M059J (cell line): ENCODE measurements at places on chromosomes 3 and 15.
A peak's percentile ranks its signal among the peaks of the same experiment; 100 is the strongest.

GRCh38 chr3:161423911-161424522, 52.7 kb upstream of the SPTSSB start:
- DNase-seq: peak; percentile 54

- peak; percentile 40 for DNase-seq
Observed at GRCh38 chr3:101861212-101861788, 12.0 kb downstream of the NFKBIZ start.

DNA sequence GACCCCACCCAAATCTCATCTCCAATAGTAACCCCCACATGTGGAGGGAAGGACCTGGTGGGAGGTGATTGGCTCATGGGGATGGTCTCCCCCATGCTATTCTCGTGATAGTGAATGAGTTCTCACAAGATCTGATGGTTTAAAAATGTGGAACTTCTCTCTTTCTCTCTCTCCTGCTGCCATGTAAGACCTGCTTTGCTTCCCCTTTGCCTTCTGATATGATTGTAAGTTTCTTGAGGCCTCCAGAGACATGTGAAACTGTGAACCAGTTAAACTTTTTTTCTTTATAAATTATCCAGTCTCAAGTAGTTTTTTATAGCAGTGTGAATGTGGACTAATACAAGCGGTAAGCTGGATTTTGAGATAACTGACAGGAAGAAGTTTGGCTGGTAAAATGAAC, 60.3 kb upstream of the MBNL1 start:
- DNase-seq: no peak

GRCh38 chr3:159627229-159627628, 361.4 kb upstream of the IL12A start:
- peak; percentile 79 for DNase-seq

DNA sequence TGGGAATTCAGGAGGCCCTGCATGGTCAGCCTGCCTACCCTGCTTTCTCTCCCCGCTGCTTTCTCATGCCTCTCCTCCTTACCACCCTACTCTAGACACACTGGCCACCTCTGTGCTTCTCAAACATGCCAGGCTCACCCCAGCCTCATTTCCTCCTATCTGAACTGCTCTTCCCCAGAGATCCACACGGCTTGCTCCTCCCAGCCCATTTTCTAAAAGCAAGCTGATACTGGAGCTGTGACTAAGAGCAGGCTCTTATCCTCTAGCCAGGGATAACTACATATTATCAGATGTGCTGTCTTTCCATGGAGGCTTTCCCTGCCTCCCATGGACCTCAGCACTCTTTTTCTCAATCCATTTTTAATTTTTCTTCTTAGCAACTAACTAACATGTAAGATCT, 85.9 kb downstream of the BOC start:
- no peak for DNase-seq

DNA sequence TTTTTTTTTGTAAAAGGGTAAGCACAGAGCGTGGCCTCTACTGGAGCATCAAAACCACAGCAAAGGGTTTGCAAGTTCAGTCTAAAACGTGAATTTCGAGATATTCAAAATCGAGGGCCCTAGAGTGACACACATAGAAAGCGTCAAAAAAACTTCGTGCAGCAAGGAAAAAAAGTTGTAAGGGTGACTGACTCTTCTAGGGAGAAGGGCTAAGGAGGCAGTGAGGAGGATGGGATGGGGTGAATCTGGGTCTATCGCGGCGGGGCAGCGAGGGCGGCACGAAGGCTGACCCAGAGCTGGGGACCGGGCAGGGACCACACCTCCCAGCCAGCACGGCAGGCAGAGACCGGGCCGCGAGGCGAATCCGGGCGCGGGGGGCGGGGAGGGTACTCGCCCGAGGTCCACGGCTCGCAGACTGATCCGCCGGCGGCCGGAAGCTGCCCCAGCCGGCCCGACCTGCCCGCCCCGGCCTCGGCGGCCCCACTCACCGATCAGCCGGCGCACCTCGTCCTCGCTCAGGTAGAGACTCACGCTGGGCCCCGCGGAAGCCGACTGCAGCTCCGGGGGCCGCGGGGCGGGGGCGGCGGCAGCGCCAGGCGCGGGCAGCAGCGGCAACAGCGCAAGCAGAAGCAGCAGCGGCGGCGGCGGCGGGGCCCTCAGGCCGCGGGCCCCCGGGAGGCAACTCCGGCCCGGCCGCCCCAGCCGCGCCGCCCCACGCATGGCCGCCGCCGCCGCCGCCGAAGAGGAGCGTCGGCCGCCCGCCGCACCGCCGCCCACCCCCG, 533 bp downstream of the RYK start:
- peak; percentile 71 for DNase-seq

DNA sequence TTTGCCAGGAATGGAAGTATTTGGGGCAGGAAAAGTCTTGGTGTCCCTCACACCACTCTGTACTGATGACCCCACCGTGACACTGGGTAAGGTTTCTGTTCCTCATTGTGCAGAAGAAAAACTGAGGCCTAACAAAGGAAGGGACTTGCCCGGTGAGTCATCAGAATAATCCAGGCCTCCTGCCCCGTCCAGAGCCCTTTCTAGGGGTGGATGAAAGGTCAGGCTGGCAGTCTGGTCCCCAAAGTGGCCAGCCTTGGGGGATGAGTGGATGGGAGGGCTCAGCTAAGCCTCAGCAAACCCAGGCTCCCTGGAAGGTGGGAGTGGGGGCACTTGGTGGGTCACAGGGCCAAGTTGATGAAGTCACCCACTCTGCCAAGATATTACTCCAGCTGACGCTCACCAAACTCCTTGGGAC, 2.3 kb upstream of the DNAH1 start:
- peak; percentile 69 for DNase-seq

DNA sequence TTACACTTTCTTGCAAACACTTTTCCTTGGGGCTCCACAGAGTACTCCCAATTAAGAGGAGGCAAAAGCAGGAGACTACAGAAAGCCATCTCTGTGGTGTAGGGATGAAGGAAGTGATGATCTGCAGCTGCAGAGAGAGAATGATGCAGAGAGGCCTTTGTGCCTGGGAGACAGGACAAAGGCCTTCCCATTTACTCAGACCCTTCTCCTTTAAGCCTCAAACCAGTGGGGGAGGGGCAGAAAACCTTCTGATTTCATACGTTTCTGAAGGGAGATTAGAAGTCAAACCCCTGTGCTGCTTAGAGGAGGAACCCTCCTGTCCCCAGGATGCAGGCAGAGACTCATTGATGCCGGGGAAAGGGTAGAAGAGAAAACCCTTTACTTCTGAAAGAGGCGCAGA, 130.8 kb downstream of the NEO1 start:
- no peak for DNase-seq

- no peak for DNase-seq
Observed at GRCh38 chr3:86104154-86104553, 886.8 kb downstream of the VGLL3 start.

DNA sequence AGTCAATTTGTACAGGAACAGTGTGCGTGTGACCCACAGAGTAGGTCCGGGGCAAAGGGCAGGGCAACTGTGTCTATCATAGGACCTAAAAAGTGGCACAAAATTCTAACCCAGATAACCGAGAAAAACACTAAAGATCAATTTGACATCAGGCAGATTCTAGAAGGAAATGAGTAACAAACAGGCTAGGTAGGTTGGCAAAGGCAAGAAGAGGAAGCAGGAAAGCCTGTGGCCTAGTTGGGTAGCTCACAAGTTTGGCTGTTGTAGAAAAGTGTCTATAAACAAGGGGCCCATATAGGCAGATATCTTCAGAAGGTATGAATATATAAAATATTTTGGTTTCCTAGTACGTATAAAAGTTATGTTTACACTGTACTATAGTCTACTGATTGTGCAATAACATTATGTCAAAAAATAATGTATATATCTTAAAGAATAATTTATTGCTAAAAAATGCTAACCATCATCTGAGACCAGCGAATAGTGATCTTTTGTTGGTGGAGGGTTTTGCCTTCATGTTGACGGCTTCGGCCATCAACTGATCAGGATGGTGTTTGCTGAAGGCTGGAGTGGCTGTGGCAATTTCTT, 13.3 kb upstream of the OR5K1 start:
- DNase-seq: no peak

- DNase-seq: no peak
Observed at GRCh38 chr3:117133066-117133465, 423.5 kb downstream of the TUSC7 start.

GRCh38 chr3:173371848-173372487, 25.6 kb upstream of the NLGN1 start:
- DNase-seq: peak; percentile 53

- peak; percentile 95 for DNase-seq
Observed at GRCh38 chr15:62850791-62851291, 191.7 kb upstream of the TPM1 start.

DNA sequence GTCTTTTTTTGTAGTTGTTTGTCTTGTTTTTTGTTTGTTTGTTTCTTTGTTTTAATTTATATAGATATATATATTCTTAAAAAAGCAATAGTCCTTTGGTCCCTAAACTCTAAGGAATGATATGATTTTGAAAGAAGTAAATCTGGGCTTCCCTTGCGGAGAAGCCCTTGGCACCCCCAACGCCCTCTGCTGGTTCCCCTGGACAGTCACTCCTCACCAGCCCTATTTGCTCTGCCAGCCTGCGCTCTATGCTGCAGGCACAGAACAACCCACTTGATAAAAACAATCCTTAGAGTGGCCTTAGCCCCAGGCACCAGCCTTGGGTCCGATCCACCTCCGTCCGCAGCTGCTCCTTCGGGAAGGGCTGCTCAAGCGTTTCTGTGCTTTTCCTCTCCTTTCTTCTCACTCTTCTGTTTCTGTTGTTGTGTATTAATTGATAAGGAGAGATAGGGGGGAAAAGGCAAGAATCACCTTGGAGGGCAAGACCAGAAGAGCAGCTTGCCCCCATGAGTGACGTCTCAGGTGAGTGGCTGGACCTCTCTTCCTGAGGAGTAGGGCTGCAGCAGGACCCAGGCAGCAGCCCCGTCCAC, 13.7 kb upstream of the PARP6 start:
- DNase-seq: peak; percentile 16

DNA sequence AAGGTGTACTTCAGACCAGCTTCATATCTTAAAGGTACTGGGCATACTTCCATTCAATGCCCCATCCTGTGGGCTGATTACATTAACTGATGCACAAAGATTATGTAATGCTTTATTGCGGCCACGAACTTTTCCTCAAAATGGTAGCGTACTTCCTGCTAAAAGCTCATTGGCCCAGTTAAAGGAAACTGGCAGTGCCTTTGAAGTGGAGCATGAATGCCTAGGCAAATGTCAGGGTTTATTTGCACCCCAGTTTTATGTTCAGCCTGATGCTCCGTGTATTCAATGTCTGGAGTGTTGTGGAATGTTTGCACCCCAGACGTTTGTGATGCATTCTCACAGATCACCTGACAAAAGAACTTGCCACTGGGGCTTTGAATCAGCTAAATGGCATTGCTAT, 3.4 kb downstream of the SKIL start:
- peak; percentile 39 for DNase-seq

DNA sequence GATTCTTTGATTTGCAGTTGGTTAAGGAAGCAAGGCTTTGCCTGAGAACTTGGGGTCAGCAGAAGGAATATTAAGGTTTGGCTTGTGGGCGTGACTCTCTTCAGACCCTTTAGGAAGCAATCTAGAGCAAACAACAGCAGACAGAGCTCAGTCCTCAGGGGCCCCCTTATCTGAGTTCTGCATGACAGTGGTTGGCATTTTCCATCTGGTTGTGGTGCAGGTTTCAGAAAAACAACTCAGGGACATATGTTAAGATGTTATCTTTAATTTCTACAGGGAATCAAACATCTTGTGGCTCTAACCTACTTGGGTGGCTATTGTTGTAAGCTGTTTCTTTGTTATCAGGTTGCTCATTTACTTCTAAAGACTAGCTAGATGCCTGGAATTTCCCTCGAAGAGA, 141.4 kb downstream of the VPS8 start:
- DNase-seq: no peak

DNA sequence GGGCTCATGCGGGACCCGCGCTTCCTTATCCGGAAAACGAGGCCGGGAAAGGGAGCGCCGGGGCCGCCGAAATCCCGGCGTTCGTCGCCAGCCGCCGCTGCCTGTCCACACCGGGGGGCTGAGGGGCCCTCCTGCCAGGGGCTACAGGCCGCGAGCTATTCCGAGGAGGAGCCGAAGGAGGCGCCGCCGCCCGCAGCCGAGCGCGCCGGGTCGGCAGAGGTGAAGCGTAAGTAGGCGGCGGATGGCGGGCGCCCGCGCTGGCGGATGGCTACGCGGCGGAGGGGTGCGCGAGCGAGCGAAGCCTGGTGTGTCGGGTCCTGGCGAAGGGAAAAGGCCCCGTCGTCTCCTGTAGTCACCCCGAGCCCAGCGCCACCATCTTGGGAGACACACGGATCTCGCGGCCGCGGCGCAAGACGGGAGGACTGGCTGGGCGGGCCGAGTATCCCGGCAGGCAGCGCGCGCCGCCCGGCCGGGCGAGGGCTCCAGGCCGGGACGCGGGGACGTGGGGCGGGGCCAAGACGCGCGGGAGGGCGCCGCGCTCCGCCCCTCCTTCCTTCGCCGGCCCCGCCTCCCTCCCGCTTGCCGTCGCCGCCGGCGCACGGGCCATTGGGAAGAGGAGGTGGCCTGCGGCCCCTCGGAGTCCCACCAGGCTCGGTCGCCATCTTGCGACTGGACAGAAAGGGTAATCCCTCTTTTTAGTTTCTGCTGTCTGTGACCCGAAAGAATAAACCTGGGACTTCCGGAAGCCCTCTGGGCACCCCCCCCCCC, at the start of gene UBE3A:
TSS of gene UBE3A (minus strand) at position 424 of the 768 bp plus-strand sequence. CDS start 29,917 bp downstream, outside the sequence.
- peak; percentile 86 for DNase-seq

DNA sequence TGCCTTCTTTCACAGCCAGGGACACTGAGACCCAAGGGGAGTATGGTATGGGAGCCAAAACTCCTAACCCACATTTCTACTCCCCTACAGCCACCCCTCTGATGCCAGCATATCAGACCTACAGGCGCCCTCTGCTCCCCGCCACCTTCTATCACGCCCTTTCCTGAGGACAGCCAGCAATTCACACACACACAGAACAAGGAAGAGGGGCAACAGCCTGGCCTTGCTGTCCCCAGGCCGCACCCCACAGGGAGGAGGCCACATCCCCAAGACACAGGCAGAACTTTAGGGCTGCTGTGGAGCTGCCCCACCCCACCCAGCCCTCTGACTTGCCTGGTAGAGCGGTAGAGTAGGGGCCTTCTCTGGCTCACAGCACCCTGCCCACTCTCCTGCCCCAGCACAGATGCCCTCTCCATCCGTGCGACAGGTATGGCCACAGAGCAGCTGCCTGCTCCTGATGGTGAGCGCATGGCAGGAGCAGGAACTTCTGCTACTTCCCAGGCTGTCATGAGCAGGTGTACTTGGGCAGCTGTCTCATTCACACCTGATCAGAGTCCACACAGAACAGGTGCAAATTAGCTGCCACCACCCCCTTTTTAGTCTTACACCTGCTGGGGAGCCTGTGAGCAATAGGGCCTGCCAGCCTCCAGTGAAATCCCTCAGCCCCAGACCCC, 33.4 kb downstream of the CCDC33 start:
- DNase-seq: no peak

- DNase-seq: no peak
Observed at GRCh38 chr3:89617706-89618105, 510.3 kb downstream of the EPHA3 start.

DNA sequence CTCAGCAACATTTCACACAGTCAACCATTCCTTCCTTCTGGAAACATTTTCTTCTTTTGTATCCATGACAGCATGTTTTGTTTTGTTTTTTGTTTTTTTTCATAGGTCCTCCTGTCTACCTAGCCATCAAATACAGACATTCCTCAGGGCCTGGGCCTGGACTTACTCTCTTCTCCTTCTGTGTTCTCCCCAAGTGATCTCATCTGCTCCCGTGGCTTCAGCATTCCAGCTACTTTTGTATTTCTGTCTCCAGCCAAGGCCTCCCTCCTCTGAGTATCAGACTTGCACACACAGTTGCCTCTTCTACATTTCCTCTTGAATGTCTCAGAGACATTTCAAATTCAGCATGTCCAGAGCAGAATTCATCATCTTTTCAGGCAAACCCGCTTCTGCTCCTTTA, 82.4 kb downstream of the HCN4 start:
- no peak for DNase-seq
